Body of pancreas (tissue), 4 donors: ENCODE measurements at places on chromosomes 6 and 20. TPM values are rescaled to one million over a fixed set of nuclear protein-coding genes. Genes with fewer than 3 reads are reported as not detected.

RNF39 gene
- total RNA-seq = not detected

MYO6 gene
- 21.0 TPM for total RNA-seq

TFEB gene
- 10.1 TPM for total RNA-seq

GJA1 gene
- 8.2 TPM for total RNA-seq

C20orf202 gene
- not detected for total RNA-seq

KIAA1755 gene
- total RNA-seq = 0.78 TPM

DNA sequence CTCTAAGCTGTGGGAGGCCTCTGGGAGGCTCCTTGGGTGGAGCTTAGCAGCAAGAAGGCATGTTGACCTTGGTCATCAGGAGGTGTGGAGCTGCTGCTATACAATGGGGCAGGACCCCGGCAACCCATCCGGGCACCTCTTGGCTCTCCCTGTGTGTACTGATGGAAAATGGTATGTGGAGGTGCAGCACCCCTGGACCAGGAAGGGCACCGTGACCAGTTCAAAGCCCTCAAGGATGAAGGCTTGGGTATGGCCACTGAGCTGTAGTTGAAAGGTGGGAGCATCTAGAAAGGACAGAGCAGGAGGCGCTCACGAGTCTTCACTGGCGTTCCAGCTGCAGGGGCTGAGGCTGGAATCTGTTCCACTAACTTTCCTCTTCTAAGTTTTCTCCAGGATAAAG is 6.7 kb upstream of the IRF4 start:
- H3K27me3 ChIP-seq = no peaks in the 10 kb centered on the region
- no peak overlapping the region for H3K27ac ChIP-seq
- no peaks in the 10 kb centered on the region for H3K4me1 ChIP-seq
- DNase-seq = no peak
- no peak overlapping the region for H3K4me3 ChIP-seq
- H3K36me3 ChIP-seq = no peaks in the 10 kb centered on the region

GRCh38 chr20:4883051-4883450 is 118.3 kb downstream of the SLC23A2 start:
- H3K27me3 ChIP-seq = no peaks in the 10 kb centered on the region
- no peaks in the 10 kb centered on the region for H3K36me3 ChIP-seq
- H3K27ac ChIP-seq = no peak overlapping the region
- H3K4me1 ChIP-seq = no peaks in the 10 kb centered on the region
- H3K4me3 ChIP-seq = no peak overlapping the region

DNA sequence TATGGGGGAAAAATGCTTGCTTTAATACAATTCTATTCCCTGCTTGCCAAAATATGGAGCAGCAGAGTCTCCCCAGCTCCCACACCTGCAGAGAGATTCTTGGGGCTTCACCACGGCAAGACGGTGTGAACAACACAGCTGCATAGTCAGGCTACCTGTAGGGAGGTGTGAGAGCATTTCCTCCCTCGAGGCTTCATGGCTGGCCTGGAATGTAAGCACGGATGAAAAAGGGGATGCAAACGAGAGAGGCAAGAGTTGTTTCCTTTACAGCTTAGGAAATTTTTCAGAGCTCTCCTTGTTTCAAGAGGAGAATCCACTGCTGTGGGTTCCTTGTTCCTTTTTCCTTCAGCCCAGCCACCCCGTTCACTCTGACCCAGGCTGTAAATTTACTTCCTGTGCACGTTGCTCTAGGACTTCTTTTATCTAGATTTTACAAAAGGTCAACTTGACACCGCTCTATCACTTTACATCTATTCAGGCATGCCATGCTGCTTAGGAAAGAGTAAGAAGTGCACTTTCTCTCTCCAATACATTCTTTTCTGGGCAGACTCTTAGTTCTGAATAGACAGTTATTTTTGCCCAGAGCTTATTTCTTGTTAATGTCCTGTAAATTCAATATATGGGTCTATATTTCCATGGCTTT is 197.1 kb downstream of the KHDC1L start:
- H3K4me1 ChIP-seq = no peaks in the 10 kb centered on the region
- no peaks in the 10 kb centered on the region for H3K27me3 ChIP-seq
- no peak for DNase-seq
- H3K36me3 ChIP-seq = no peaks in the 10 kb centered on the region
- H3K27ac ChIP-seq = no peak overlapping the region
- H3K4me3 ChIP-seq = no peak overlapping the region
